ENCODE measurements at places on chromosomes 16 and 17.

DNA sequence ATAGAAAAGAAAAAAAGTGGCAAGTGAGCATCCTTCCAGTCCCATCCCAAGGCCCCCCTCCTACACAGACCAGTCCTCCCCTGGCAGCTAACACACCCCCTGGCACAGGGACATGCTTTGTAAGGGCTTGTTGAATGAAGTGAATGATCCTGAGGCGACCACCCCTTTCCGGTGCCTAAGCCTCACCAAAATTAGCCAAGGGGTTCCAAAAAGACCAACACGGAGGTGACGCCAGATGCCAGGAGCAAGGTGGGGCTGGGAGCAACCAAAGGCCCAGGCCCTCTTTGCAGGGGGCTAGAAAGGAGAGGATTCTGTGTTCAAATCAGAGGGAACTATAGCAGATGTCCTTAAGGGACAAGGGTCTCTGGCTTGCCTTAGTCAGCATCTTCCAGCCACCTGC is 5.5 kb downstream of the KRT35 start:
- DNase-seq: no peak

- no peak for DNase-seq
Observed at GRCh38 chr17:42547001-42547461, 5.7 kb upstream of the HSD17B1 start.

DNA sequence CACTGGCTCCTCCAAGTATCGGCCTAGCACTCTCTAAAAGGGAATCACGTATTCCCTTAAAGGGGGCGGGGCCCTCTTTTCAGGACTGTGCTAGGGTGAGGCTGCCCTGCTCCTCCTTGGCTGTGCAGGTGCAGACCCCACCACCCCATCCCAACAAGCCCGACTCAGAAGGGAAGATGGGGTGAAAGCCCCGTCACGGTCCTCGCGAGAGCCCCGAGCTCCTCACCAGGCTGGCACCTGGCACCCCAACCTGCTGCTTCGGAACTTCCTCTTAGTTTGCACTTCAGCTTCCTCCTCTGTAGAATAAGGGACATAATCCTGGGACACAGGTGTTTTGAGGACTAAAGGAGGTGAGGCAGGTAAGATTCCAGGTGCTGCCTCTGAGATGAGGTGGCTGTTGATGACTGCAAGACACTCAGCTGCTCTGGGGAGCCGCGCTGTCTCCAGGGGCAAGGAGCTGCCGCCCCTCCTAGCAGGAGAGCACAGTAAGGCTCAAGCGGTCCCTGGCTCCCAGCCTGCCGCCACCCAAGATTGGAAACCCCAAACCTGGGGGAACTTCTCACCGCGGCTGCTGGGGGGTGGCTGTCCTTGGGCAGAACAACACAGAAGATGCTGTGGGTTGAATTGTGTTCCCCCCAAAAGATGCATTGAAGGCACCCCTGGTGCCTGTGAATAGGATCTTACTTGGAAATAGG is 88.8 kb downstream of the MGAT5B start:
- no peak for DNase-seq

GRCh38 chr17:1774390-1775176 is 12.7 kb downstream of the SERPINF1 start:
- no peak for DNase-seq

GRCh38 chr17:8392674-8393469 is 4.8 kb downstream of the RNF222 start:
- no peak for DNase-seq

- no peak for DNase-seq
Observed at GRCh38 chr16:58116081-58116480, 13.1 kb downstream of the CFAP20 start.

Measured in fibroblast of the conjunctiva (primary cell).